ENCODE measurements at places on chromosomes 7 and 10.

DNA sequence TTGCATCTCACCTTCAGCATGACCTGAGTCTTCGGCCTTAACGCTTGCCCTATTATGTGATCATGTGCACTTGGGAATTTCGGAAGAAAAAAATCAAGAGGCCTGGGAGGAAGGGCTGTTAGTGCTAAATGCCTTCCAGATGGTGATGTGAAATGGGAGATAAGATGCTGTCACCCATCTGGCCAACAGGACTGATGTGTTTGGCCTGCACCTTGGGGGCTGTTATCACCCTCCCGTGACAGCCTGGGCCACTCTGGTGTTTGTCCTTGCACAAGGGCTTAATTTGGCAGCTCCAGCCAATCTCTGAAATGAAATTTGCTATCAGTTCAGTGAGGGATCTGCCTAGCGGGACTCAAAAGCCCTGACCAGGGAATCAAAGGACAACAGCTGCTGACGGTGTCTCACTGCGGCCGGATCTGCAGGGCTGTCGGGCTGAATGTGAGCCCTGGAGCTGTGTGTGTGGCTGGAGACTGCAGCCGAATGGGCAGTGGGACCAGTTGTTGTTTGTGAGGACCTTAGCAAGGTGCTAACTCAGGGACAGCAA lies 131.4 kb upstream of the BTBD16 start:
- no peak for DNase-seq

- no peak for DNase-seq
Observed at GRCh38 chr7:17580856-17581255, 282.4 kb downstream of the AHR start.

- no peak for DNase-seq
Observed at GRCh38 chr7:935874-936385, 18.6 kb downstream of the ADAP1 start.

GRCh38 chr7:4689668-4690067 lies 7.6 kb downstream of the FOXK1 start:
- no peak for DNase-seq

DNA sequence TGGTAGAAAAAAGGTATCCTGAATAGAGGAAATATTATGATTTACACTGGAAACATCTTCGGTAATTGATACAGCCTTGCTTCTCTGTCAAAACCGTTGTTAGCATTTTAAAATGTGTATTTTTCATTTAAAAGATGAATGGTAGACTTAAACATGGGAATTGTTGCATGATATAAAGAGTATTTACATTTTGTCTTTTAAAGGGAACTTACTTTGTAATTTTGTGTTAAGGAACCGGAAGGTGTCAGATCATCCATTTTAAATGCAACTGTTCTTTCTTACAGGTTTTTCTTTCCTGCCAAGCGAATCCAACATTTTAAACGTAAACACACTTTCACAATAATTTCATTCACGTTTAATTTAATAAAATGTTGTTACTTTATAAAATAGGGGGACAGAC lies 1.8 kb upstream of the IGF2BP3 start:
- DNase-seq: no peak

DNA sequence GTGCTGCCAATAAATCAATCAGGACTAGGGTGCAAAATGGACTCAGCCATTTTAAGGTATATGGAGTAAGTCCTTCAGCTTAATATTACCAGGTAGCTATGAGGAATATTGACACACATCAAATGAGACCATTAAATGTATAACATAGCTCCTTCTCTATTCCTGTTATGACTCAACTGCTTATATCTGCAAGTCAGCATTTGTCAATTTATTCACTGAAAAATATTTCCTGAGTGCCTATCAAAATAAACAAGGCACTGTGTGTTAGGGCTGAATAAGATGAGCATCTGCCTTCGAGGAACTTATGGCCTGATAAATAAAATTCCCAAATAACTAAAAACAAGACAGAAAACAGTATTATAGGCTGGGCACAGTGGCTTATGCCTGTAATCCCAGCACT lies 113.8 kb downstream of the CDK6 start:
- DNase-seq: no peak

- no peak for DNase-seq
Observed at GRCh38 chr10:7906128-7906527, 87.8 kb downstream of the TAF3 start.

DNA sequence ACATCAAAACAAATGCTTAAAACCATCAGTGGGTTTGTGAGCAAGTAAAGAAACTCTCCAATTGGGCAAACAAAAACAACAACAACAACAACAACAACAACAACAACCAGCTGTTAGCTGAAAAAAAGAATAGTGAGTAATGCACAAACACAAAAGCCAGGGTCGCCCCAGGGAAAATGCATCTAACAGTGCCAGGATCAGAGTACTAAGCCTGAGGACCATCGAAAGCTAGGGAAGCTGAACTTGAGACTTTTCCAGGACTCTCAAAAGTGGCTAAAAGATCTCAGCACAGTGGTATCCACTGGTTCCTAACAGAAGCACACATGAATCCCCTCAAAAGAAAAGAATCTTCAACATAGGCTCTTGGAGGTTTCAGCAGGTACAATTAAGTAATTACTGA lies 83.3 kb downstream of the CPXM2 start:
- DNase-seq: no peak

DNA sequence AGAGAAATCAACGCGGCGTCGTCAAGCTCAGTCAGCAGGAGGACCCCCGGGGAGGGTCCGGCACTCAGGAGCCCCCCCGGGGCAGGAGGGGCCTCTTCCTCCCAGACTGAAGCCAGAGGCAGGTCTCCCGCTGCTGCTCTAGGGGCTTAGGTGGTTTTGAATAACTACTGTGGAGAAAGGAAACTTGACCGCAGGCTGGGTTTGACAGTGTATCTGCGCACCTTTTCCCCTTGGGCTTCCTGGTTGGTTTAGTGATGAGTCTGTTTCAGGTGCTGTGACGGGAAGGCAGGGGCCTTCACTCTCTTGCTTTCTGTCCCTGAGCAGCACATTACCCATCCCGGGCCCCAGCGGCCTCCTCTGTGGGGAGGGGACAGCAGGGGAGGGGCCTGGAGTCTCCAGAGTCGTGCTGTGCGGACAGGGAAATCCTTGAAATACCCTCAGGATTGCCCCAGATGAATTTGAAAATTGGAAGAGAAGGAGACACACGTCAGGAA lies 262.2 kb downstream of the ADARB2 start:
- DNase-seq: no peak

DNA sequence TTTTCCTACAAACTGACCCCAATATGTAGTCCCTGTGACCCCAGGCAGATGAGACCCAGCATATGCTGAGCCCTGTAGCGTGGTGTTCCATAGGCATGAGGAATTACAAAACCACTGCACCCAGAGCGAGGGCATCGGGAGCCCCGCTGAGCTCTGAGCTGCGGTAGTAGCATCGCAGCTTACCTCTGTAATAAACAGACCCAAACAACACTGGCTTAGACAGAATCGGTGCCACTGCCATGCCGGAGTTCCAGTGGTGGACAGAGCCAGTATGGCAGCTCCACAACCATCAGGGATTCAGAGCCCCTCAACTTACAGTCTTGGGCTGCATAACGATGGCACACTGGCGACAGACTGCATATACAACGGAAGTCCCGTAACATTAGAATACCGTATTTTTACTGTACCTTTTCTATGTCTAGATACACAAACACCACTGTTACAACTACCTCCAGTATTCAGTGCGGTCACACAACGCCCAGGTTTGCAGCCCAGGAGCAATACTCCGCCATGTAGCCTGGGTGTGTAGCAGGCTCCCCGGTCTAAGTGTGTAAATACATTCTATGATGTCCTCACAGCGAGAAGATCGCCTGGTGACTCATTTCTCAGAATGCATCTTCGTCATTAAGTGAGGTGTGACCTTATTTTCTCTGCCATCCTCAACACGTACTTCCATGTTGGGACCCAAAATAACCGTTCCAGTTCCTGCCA lies 68.8 kb downstream of the PROSER2 start:
- no peak for DNase-seq
